Activated CD4-positive, alpha-beta T cell treated with anti-CD3 and anti-CD28 coated beads, Interleukin-2, amount 50 U/mL, for 4 hours (primary cell): ENCODE measurements at places on chromosomes 4 and X.

GRCh38 chrX:125786316-125786715, 379.8 kb downstream of the DCAF12L2 start:
- no peak for DNase-seq

GRCh38 chrX:46637938-46638337, 64.4 kb downstream of the CHST7 start:
- DNase-seq: no peak

- no peak for DNase-seq
Measured at GRCh38 chr4:159549098-159549518, 446.2 kb downstream of the RAPGEF2 start.

GRCh38 chr4:73417973-73418372, 13.9 kb downstream of the ALB start:
- no peak for DNase-seq

DNA sequence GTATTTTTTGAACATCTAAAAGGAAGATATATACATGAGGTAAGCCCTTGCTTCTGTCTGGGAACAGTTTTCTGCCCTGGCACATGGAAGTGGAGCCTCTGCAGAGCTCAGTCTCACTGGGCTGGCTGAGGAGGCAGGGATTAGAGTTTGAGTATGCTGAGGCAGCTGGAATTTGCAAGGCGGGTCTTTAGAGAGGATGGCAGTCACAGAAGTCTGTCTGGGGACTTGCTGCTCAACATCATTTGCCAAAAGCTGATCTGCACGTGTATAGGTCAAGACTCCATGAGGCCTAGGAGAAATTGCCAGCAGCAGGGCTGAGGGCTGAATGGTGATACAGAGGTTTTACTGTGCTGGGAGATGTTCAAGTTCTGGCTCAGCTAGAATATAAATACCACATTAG, 163.6 kb upstream of the ANK2 start:
- DNase-seq: no peak

- DNase-seq: no peak
Measured at GRCh38 chr4:185945252-185945651, 123.7 kb upstream of the TLR3 start.

- no peak for DNase-seq
Measured at GRCh38 chr4:45663003-45663402, 460.9 kb downstream of the GABRG1 start.

- no peak for DNase-seq
Measured at GRCh38 chrX:148713981-148714380, 213.6 kb downstream of the AFF2 start.

GRCh38 chr4:80446664-80447063, 111.1 kb downstream of the CFAP299 start:
- no peak for DNase-seq

- peak; percentile 79 for DNase-seq
Measured at GRCh38 chr4:7802093-7802726, 137.5 kb downstream of the AFAP1 start.

GRCh38 chr4:8915201-8916200, 43.9 kb upstream of the HMX1 start:
- DNase-seq: no peak

DNA sequence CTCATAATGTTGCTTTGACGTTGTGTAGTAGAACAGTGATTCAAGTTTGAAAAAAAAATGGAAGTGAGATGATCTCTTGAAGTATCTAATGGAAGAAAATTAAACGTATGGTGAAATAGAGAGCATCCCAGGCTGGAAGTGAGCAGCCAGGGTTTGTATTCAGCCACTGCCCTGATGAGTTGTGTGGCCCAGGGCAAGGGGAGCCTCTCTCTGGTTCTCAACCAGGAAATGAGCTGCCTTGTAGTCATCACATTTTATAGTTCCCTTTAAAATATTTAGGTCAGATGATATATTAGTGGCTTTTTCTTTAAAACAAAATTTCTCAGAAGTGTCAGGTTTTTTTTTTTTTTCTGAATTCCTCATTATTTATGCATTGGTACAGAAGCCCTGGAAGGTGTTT, 150.3 kb downstream of the GPAT3 start:
- no peak for DNase-seq

DNA sequence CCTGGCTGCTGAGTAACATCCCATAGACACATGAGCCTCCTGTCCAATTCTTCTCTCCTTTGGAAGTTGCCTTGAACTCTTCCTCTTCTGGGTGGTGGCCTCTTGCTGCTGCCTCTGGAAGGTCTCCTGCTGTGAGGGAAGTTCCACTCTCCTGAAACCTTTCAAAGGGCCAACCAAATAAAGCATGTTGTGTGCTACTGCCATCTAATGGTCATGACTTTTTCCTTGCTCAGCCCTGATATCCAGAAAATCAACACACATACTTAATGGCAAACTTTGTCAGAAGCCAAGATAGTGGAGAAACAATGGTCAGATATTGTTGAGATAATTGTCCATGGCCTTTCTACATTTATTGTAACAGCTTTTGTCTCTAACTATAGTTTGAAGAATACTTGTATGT, 19.1 kb upstream of the ZXDA start:
- DNase-seq: no peak

GRCh38 chr4:84673475-84674240, 90.7 kb downstream of the CDS1 start:
- no peak for DNase-seq

DNA sequence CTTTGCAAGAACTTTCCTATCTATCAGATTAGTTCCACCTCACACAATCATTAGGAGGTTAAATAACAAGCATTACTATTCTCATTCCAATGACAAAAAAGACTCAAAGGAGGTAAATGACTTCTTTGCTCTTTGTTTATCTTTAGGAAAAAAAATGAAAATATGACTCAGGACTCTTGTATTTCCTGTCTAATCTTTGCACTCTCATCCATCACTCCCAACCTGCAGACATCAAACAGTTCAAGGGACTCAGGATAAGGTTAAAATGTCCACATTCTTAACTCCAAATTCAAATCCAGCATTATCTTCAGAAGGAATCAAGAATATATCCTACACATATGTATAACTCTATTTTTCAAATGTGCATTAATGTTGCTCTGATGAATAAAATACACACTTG, 139.6 kb downstream of the UNC5C start:
- no peak for DNase-seq

DNA sequence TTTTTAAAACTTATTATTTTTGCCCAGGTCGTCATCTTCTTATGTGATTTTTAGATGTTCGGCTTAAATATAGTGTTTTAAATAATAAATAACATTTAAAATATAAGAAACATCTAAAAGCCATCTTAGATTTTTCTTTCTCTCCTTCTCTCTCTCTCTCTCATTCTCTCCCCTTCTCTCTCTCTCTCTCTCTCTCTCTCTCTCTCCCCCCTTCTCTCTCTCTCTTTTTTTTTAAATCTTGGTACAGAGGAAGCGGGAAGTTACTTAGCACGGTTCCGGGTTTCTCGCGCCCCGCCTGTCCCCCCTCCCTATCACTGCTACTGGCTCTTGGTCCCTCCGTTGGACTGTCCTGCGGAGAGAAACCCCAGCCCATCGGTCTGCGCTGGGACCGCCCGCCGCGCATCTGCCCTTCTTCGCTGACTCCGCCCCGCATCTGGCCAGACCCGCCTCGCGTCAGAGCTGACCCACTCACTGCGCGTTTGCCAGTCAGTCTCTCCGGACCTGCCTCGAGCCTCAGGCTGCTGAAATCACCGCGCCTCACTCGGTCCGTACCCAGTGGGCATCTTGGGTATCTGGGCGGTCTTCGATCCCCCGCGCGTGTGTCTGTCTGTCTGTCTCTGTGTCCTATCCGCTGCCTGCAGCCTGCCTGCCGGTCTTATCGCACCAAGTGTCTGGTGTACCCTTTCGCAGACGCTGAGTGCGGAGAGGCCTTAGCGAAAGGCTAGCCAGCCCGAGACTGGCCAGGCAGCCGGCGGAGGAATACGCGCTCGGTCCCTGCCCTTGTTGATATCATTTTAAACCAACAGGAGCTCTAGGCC, at the start of gene PABPC5:
TSS of gene PABPC5 (plus strand) at position 489 of the 818 bp plus-strand sequence. CDS start 739 bp downstream, outside the sequence.
- no peak for DNase-seq

DNA sequence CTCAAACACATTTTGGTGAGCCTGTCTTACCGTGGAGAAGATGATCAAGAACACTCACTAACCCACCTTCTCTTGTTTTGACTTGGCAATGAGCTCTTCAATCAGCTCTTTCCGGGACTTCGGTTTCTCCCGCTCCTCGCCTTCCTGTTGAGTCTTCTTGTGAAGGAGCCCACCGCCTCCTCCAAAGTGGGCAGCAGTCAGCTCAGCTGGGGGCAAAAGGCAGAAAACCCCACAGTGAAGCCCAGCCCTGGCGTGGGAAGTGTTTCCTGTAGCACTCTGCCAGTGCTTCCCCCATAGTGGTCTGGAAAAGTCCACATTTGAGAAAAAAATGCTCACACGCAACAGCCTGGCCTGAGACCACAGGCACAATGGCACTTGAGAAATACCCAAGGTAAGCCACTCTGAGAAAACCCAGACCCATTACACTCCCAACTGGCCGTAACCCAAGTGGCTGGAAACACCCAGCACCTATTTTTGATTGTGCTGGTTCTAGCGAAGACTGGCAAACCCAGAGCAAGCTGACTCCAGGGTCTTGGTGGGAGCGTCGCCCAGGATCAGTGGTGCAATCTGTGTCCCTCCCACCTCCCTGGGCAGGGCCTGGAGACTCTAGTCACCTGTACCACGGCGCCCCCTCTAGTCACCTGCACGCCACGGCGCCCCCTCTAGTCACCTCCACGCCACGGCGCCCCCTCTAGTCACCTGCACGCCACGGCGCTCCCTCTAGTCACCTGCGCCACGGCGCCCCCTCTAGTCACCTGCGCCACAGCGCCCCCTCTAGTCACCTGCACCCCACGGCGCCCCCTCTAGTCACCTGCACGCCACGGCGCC, 8.6 kb downstream of the NOP14 start:
- DNase-seq: no peak

DNA sequence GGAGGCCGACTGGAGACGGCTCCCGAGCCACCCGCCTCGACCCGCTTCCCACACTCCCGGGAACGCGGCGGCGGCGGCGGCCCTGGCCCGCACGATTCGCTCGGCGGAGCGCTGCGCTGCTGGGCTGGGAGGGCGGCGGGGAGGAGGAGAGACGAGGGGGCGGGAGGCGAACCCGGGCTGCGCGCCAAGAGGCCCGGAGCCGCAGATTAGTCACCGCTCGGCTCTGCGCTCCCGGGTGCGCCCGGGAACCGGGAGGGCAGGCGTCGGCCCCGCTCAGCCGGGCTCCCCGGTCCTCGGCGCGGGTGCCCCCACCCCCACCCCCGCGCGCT, 11.2 kb upstream of the BCOR start:
- DNase-seq: peak; percentile 64

GRCh38 chrX:148441387-148441786, 59.0 kb upstream of the AFF2 start:
- DNase-seq: no peak

GRCh38 chrX:55169782-55170181, 50.4 kb upstream of the PAGE5 start:
- DNase-seq: no peak

DNA sequence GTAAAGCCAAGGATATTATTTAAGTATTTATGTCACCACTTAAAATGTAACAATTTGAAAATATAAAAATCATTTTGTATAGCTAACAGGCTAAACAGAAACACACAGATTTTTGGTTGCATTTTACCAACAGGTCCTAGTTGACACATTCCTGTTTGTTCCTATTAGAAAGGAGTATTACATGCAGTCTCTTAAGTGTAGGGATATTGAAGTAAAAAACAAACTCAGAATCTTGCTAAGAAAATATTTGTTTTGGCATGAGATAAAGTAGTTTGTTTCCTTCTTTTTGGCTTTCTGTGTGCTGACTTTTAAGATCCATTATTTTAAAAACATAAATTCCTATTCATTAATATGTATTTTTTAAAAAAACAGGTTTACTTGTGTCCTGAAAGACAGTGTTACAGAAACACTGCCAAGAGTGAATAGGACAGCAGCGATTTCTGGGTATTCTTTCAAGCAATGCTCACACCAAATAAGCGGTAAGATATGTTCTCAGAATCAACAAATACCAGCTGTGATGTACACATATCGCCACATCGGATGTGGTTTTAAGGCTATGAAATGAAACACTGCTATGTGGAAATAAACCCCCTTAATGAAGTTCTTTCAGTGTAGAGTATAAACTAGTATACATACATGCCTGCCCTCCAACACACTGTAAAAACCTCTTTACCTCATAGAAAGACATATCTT, 6.9 kb downstream of the F11 start:
- no peak for DNase-seq

GRCh38 chr4:176448761-176449160, 129.0 kb downstream of the SPCS3 start:
- no peak for DNase-seq

- no peak for DNase-seq
Measured at GRCh38 chr4:42342459-42342858, 54.8 kb upstream of the SHISA3 start.

- DNase-seq: no peak
Measured at GRCh38 chrX:40581336-40581920, 658 bp downstream of the ATP6AP2 start.

GRCh38 chrX:133374874-133375387, 40.4 kb downstream of the GPC4 start:
- no peak for DNase-seq

GRCh38 chrX:11481035-11481434, 184.7 kb downstream of the ARHGAP6 start:
- DNase-seq: no peak

GRCh38 chr4:19010761-19011160, 989.2 kb upstream of the LCORL start:
- no peak for DNase-seq

- no peak for DNase-seq
Measured at GRCh38 chr4:79330720-79331119, 4.9 kb upstream of the NAA11 start.

GRCh38 chrX:30665471-30665870, 12.2 kb downstream of the GK start:
- no peak for DNase-seq

DNA sequence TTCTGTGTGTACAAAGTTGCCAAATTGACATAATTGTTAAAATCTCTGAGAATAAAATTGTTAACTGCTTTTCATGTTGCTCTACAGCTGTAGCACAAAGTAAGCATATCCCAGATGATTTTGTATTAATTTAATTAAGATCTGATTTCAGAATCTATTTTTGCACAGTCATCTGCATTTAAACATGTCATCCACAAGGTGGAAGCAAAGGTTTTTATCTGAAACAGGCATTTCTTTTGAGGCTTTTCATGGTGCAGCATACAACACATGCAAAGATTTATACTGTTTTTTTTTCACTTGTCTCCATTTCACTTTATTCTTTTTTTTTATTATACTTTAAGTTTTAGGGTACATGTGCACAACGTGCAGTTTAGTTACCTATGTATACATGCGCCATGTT, 51.2 kb downstream of the GC start:
- DNase-seq: no peak

- no peak for DNase-seq
Measured at GRCh38 chr4:148055844-148056243, 324.0 kb downstream of the ARHGAP10 start.
